ENCODE measurements at places on chromosomes 5 and 9.

GRCh38 chr5:113806904-113807303 is 293.4 kb downstream of the YTHDC2 start:
- H3K4me1 ChIP-seq = no peaks in the 10 kb centered on the region
- H3K27ac ChIP-seq = no peak overlapping the region
- H3K36me3 ChIP-seq = no peaks in the 10 kb centered on the region
- H3K4me3 ChIP-seq = no peak overlapping the region
- H3K27me3 ChIP-seq = no peaks in the 10 kb centered on the region

- peaks cover 3% of the 10 kb centered on the region for H3K27me3 ChIP-seq
- no peaks in the 10 kb centered on the region for H3K4me1 ChIP-seq
These were observed 88.7 kb upstream of the LRRTM2 start for GRCh38 chr5:138963763-138964371.

DNA sequence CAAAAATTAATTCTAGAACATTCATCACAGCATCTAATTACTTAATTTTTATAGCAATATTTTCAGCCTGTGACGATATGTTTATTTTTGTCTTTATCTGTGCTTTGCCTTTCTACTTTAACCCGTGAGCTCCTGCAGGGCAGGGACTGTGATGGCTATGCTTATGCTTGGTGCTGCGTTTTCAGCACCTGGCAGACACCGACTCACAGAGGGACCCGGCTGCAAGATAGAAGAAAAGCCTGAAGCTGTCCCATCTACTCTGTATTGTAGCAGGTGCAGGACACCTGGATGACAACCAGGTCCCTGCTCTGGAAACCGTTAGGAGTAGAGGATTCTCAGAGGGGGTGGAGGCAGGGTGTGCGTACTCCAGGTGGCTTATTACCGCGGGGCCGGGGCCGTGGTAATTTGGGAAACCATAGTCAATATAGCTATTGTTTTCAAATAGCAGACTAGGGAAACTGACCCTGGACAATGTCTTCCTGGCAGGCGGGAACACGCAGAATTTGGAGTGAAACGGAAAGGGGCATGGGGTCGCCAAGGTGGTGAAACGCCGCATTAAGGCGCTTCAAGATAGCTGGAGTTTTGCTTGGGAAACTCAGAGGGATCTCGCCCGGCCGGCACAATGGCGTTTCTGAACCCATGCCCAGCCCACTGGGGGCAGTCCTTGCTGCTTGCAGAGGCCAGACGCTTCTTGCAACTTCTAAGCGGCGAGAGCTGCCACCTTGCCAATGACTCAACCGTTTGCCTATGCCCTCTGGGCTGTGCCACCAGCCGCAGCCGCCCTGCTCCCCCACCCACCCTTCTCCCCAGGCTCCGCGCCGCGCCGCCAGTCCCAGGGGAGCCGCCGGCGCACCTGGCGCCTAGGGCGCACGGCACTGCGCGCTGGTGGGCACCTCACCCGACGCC is 140.1 kb upstream of the PALM2AKAP2 start:
- H3K4me1 ChIP-seq = no peaks in the 10 kb centered on the region
- H3K36me3 ChIP-seq = no peaks in the 10 kb centered on the region
- H3K27me3 ChIP-seq = peaks cover 58% of the 10 kb centered on the region
- H3K4me3 ChIP-seq = no peak overlapping the region
- no peak overlapping the region for H3K27ac ChIP-seq

DNA sequence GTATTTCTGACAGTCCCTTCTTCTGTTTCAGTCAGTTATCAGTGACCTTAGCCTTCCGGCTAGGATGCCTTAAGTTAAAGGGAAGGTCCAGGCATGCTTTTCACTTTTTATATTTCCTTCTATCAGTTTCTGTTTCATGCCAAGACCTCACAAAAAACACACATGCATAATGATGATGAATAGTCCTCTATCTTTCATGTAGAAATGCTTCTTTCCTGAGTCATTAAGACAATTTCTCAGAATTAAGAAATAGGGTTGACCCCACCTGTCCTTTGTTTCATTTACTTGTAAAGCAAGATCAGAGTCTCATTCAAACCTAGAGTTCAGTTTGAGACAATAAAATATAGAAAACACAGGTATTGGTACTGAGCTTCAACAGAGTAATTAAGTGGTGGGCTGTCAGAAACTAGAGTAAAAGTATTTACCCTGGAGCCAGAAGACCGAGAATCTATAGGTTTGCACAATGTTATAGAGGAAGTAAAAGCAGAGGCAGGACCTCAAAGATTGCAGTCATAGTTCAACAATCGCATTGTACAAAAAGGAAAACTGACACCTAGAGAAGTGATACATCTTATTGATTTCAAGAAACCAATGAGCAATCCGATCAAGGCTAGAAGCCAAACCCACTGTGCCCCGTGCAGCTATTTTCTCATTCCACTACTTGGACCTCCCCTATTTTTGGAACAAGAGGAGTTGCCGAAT is 118.7 kb upstream of the PUM3 start:
- no peak overlapping the region for H3K27ac ChIP-seq
- H3K27me3 ChIP-seq = peaks cover 8% of the 10 kb centered on the region
- H3K36me3 ChIP-seq = no peaks in the 10 kb centered on the region

GRCh38 chr9:121023064-121023463 is 27.0 kb downstream of the C5 start:
- no peaks in the 10 kb centered on the region for H3K27me3 ChIP-seq
- H3K36me3 ChIP-seq = no peaks in the 10 kb centered on the region
- no peak overlapping the region for H3K27ac ChIP-seq
- no peaks in the 10 kb centered on the region for H3K4me1 ChIP-seq

GRCh38 chr5:53166183-53166495 is 56.6 kb upstream of the MOCS2 start:
- H3K27me3 ChIP-seq = peaks cover 16% of the 10 kb centered on the region
- H3K4me1 ChIP-seq = no peaks in the 10 kb centered on the region
- H3K36me3 ChIP-seq = no peaks in the 10 kb centered on the region
- no peak overlapping the region for H3K4me3 ChIP-seq
- no peak overlapping the region for H3K27ac ChIP-seq

GRCh38 chr5:149999866-150000255 is 593 bp downstream of the TIGD6 start:
- DNase-seq = no peak
- peak overlapping the region; percentile 82 for H3K4me3 ChIP-seq
- H3K27ac ChIP-seq = peak overlapping the region; percentile 88
- no peaks in the 10 kb centered on the region for H3K27me3 ChIP-seq
- H3K4me1 ChIP-seq = peaks cover 40% of the 10 kb centered on the region

- peak overlapping the region; percentile 80 for H3K4me3 ChIP-seq
- H3K4me1 ChIP-seq = peaks cover 28% of the 10 kb centered on the region
- DNase-seq = peak; percentile 62
- H3K27me3 ChIP-seq = peaks cover 13% of the 10 kb centered on the region
- peaks cover 8% of the 10 kb centered on the region for H3K36me3 ChIP-seq
These were observed 206.4 kb downstream of the C9orf50 start for GRCh38 chr9:129414377-129414992.

DNA sequence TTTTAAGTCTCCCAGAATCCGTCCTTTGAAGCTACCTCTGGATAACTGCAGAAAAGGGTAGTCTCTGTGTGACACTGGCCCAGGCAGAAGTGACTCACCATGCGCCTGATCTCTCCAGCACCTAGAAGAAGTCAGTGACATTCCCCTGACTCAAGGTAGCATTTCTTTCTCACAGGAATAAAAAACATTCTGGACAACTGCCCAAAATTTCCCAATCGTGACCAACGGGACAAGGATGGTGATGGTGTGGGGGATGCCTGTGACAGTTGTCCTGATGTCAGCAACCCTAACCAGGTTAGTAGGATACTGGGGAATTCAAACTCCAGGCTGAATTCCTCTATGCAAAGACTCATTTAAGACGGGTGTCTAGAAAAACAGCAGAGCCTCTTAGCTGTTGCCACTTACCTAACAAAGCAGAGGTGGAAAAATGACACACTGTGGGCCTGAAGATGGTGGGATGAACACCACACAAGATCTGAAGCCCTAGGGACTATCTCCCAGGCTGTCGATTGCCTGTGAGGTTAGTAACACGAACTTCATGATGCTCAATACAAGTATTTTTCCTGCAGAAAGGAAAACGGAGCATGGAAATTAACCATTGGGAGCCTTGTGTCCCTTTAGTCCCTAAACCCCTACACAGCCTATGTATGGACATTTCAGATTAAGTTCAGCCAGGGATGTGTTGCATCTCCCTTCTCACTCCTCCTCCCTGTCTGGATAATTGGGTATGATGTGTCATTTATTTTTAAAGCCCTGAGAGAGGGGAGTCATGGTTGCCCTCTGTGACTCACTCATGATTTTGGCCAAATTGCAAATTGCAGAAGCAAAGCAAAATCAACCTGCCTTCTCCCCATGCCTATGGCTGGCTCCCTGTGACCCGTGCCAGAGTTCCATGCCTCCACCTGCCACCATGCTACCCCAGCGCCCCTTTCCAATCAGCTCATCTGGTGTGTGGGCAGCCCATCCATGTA is 37.2 kb downstream of the THBS4 start:
- no peaks in the 10 kb centered on the region for H3K27me3 ChIP-seq
- no peak for DNase-seq
- no peaks in the 10 kb centered on the region for H3K36me3 ChIP-seq
- no peak overlapping the region for H3K4me3 ChIP-seq
- H3K27ac ChIP-seq = no peak overlapping the region
- H3K4me1 ChIP-seq = peaks cover 5% of the 10 kb centered on the region

DNA sequence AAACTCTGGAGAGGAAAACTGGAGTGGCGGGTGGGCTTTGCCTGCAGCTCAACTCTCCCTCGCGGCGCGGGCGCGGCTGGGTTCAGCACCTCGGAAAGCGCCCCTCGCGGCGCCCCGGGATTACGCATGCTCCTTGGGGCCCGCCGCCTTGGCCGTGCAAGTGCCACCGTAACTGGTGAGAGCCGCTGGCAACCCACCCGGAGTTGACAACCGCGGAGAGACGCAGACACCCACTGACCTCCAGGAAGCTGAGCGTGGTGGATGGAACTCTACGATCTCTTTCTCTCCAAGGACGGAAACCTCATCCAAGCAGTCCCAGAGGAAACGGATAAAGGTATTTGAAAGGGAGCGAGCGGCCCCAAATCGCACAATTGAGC is 194 bp upstream of the RXFP3 start:
- H3K36me3 ChIP-seq = no peaks in the 10 kb centered on the region
- no peak overlapping the region for H3K4me3 ChIP-seq
- peaks cover 3% of the 10 kb centered on the region for H3K4me1 ChIP-seq
- no peak overlapping the region for H3K27ac ChIP-seq

DNA sequence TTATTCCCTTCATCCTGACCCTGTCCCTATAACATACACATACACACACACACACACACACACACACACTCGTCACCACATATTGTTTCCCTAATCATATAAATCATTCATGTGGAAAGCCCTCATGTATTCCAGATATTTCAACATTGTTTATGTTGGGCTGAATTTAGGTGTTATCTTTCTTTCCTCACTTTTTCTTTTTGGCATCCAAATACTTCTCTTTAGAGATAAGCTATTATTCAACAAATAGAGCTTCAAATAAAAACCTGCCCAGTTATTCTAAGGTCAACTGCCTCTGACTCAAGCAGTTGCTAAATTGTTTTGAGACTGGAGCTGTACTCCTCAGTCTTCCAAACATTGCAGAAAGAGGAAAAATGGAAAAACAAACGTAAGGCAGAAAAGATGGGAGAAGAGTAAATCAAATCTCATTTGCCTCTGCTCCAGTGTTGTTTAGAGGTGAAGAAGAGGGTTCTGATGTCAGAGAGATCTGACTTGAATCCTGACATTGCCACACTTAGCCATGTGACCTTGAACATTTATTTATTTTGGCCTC is 215.7 kb downstream of the GAS1 start:
- H3K4me1 ChIP-seq = no peaks in the 10 kb centered on the region
- H3K27me3 ChIP-seq = no peaks in the 10 kb centered on the region
- no peak for DNase-seq

- H3K27me3 ChIP-seq = no peaks in the 10 kb centered on the region
- H3K27ac ChIP-seq = no peak overlapping the region
- no peaks in the 10 kb centered on the region for H3K36me3 ChIP-seq
- no peak for DNase-seq
These were observed 139.2 kb upstream of the SMARCA2 start for GRCh38 chr9:1875921-1876448.

DNA sequence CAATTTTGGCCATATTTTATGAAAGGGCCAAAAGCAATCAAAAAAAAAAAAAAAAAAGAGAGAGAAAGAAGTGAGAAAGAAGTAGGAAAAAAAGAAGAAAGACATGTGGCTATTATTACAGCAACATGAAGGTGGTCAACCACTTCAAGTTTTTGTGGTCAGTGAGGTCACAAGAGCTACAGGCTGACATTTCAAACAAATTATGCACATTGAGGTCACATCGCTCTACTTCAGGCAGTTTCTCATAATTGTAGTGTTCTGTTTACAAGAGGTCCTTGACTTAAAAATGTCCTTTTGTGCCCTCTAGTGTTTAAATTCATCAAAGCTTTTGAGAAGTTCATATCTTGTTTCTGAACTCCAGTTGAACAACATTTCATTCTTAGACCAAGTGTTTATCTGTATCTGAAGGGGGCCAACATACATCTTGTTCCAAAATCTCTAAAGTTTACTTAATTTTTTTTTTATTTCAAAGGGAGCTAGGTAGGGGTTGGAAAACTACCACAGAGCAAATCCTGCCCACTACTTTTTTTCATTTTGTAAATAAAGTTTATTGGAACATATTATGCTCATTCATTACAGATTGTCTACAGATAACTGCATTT is 513.1 kb downstream of the PDE4D start:
- H3K4me1 ChIP-seq = no peaks in the 10 kb centered on the region
- DNase-seq = peak; percentile 23
- no peak overlapping the region for H3K4me3 ChIP-seq
- no peaks in the 10 kb centered on the region for H3K36me3 ChIP-seq
- peaks cover 6% of the 10 kb centered on the region for H3K27me3 ChIP-seq

DNA sequence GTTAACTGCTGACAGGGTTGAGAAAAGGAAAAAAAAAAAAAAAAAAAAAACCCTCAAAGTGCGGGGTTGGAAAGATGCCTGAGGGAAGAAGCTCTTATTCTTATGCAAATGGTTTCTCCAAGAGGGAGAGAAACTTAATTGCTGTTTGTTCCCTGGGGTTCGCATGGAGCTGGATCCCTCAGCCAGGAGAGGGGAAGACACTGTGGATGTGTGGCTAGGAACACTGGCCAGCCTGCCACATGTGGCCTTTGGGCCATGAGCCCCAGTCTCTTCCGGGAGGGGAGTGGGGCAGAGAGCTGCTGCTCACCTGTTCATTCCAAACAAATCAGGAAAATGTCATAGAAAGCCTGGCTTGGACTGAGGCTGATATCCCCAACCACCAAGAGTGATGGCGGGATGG is 9.4 kb upstream of the SCGB3A2 start:
- no peak overlapping the region for H3K4me3 ChIP-seq
- no peaks in the 10 kb centered on the region for H3K36me3 ChIP-seq
- H3K4me1 ChIP-seq = no peaks in the 10 kb centered on the region

- no peak overlapping the region for H3K27ac ChIP-seq
- H3K36me3 ChIP-seq = no peaks in the 10 kb centered on the region
- DNase-seq = no peak
These were observed 339.2 kb upstream of the PIK3R1 start for GRCh38 chr5:67876371-67876770.

DNA sequence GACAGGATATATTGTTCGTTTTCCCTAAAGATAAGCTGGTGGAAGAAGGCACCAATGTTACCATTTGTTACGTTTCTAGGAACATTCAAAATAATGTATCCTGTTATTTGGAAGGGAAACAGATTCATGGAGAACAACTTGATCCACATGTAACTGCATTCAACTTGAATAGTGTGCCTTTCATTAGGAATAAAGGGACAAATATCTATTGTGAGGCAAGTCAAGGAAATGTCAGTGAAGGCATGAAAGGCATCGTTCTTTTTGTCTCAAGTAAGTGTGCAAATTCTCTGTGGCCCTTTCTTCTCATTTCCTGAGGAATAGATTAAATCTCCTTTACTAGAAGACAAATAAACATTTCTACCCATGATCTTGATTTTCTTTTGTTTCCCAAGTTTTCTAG is 38.0 kb downstream of the OSMR start:
- no peaks in the 10 kb centered on the region for H3K36me3 ChIP-seq
- DNase-seq = no peak
- no peak overlapping the region for H3K27ac ChIP-seq
